AG04450 (cell line): ENCODE measurements at places on chromosomes 7 and 10.

GRCh38 chr7:152544481-152544927 is 108.7 kb upstream of the KMT2C start:
- no peak for DNase-seq

DNA sequence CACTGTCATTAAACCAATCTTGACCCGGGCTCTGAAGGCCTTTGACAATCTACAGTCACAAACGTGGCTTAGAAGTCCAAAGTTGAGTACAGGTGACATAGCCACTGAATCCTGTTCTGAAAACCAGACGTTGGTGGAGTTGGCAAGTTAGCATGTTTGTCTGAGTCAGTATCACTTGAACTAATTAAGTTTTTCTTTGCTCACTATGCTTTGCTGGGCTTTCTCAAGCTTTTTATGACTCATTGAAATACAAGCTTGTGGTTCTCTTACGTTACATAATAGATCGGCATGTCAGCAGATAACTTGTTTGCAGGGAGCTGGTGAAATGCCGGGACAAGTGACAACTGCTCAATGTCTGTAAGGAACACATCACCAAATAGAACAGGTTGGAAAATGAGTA is 53.8 kb downstream of the ARL5B start:
- peak; percentile 60 for DNase-seq

GRCh38 chr10:52128056-52128683 is 185.9 kb upstream of the DKK1 start:
- DNase-seq, result no peak

GRCh38 chr10:131571346-131571745 is 259.8 kb upstream of the TCERG1L start:
- DNase-seq, result no peak

- no peak for DNase-seq
Measured at GRCh38 chr10:12769323-12770044, 232.0 kb downstream of the CCDC3 start.

- no peak for DNase-seq
Measured at GRCh38 chr7:25087855-25088254, 37.2 kb downstream of the CYCS start.

DNA sequence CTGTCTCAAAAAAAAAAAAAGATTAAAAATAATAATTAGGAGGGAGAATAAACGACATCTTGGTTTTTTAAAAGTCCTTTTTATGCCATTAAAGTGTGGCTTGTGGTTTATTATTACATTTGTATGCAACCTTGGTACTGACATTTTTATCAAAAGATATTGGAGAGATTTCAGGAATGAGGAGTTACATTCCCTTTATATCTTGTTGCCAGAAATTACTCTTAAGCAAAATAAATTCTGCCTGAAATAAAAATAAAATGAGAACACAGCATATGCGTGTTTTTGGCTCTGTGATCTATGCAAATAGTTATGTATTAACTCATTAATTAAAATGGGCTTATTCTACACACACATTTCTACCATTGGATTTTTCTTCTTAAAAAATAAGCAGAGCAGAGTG is 202.4 kb downstream of the BICC1 start:
- no peak for DNase-seq

- DNase-seq, result peak; percentile 52
Measured at GRCh38 chr7:70752794-70753241, 379.1 kb upstream of the GALNT17 start.

GRCh38 chr7:18191341-18191740 is 163.7 kb upstream of the PRPS1L1 start:
- DNase-seq, result no peak

GRCh38 chr10:132069849-132070182 is 4.1 kb downstream of the JAKMIP3 start:
- no peak for DNase-seq

GRCh38 chr7:47416492-47417480 is 165.1 kb downstream of the TNS3 start:
- no peak for DNase-seq

DNA sequence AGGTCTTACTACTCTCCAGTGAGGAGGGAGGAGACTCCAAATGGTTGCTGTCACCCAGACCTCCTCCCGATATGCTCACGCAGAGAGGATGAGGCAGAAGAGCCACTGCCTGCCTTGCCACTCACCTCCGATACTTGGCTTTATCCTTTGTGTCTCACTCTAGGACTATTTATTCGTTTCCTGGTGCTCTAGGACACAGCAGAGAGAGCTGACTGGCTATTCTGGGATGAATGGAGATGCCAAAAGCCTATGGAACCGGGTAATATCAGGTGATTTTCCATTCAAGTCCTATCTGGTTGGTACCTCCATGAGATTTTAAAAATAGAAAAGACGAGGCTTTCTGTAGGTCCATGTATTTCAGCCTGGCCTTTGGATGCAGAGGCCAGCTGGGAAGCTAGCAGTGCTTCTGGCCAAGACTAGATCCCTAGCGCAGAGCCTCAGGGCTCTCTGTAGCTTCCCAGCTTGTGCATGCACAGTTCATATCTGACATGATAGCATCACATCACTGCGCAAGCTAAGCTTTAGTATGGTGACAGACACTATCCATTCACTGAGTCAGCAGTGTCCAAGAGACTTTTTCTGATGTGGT is 239.0 kb upstream of the ANKRD30A start:
- DNase-seq, result no peak

GRCh38 chr7:101386558-101387231 is 24.0 kb downstream of the COL26A1 start:
- DNase-seq, result no peak

- no peak for DNase-seq
Measured at GRCh38 chr10:82463614-82464013, 588.6 kb downstream of the NRG3 start.

GRCh38 chr7:79425665-79426064 is 27.8 kb downstream of the MAGI2 start:
- DNase-seq, result no peak

DNA sequence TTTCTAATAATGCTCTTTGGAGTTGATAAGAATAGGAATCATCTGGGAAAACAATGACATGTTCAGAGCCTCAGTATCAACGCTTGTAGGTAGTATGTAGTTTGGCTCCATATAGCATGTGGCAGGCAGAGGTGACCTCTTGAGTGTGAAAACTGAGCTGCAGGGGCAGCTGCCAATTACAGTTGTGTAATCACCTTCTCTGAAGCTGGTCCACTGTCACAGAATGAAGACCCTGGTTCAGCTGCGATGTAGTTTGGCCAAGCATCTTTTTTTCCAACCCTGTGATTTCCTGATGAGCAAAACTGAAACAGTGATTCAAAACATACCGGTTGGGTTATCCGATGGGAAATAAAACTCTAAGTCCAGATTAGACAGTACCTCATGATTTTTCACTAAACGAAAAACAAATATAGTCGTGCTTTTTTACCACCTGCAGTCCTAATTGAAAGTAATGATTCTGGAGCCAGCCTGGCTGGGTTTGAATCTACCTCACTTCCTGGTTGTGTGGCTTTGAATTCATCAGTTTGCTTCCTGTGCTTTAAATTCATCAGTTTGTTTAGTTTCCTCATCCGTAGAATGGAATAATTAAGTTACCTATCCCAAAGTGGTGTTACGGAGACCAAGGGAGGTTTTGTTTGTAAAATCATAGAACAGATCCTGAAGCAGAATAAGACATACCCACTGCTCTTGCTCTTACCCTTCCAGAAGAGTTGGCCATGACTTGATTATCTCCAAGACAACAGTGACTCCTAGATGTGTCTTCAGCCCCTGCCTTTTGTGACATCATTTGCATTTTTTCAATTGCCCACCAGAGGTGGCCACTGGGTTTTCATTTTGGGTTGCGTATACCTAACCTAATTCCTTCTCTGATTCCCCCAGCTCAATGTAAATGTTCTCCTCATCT is 87.4 kb downstream of the CELF2 start:
- no peak for DNase-seq

DNA sequence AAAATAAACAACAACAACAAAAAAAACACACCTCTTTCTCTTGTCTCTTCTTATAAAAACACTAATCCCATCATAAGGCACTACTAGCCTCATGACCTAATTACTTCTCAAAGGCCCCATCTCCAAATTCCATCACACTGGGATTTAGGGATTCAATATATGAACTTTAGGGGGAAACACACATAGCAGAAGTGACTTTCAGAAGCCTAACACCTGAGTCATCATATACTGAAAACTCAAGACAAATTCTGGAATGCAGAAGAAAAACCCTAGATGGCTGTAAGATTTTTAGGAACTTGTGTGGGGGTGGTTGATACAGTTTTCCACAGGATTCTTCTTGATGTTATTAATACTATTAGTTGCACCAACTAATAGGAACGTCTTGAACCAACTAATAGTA is 33.7 kb upstream of the CSTF2T start:
- DNase-seq, result peak; percentile 11

- DNase-seq, result no peak
Measured at GRCh38 chr7:52940481-52940880, 95.0 kb upstream of the POM121L12 start.

DNA sequence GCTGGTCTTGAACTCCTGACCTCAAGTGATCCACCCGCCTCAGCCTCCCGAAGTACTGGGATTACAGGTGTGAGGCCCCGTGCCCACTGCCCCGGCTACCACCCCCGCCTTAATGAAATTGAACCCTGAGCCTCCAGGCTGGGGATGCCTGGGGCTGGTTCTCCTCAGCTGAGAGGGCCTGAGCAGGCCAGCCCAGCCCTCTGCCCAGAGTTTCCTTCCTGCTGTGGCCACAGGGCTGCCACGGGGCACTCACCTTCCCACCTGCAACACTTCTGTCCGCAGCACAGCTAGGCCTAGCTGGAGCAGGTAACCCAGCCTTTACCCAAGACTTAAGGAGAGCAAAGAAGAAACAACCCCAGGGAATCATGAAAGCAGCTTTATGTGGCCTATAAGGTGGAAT is 78.1 kb upstream of the ANLN start:
- no peak for DNase-seq

GRCh38 chr10:96122824-96123223 is 7.3 kb upstream of the ZNF518A start:
- DNase-seq, result no peak

DNA sequence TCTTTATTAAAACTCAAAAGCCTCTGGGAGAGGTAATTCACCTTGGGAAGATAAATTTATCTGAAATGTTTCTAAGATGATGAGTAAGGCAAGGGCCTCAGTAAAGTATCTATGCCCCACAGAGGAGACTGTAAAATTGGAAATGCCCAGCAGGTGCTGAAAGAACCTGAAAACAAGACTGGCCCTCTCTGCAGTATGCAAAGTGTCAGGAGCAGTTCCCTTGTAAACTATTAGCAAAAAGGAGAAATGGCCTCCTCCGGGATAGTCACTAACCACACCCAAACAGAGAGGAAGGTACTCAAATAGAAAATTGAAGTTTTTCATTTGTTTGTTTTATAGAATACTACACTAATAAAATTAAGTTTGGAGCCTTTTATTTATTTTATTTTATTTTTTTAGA is 81.2 kb downstream of the FZD1 start:
- no peak for DNase-seq

GRCh38 chr10:112959207-112959838 is 9.3 kb downstream of the TCF7L2 start:
- no peak for DNase-seq

- DNase-seq, result no peak
Measured at GRCh38 chr10:71804077-71804476, 30.8 kb upstream of the VSIR start.

DNA sequence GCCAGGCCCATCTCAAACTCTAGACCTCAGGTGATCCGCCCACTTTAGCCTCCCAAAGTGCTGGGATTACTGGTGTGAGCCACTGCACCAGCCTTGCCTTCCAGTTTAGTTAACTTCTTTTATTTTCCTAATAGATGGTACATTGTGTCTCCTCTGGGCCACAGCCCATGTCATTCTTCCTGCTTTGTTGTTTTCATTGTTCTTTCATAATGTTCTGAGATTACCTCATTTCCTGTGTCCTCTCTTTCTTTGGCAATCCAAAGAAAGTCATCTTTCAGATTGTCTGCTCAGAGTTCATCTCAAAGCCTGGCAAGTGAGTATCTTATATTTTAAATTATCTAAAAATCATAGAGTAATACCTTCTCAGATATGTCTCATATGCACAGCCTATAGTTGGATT is at the start of gene OLAH:
OLAH (plus strand) TSS at position 270 of the 400 bp plus-strand sequence. CDS start 3,346 bp downstream, outside the sequence.
- DNase-seq, result no peak

DNA sequence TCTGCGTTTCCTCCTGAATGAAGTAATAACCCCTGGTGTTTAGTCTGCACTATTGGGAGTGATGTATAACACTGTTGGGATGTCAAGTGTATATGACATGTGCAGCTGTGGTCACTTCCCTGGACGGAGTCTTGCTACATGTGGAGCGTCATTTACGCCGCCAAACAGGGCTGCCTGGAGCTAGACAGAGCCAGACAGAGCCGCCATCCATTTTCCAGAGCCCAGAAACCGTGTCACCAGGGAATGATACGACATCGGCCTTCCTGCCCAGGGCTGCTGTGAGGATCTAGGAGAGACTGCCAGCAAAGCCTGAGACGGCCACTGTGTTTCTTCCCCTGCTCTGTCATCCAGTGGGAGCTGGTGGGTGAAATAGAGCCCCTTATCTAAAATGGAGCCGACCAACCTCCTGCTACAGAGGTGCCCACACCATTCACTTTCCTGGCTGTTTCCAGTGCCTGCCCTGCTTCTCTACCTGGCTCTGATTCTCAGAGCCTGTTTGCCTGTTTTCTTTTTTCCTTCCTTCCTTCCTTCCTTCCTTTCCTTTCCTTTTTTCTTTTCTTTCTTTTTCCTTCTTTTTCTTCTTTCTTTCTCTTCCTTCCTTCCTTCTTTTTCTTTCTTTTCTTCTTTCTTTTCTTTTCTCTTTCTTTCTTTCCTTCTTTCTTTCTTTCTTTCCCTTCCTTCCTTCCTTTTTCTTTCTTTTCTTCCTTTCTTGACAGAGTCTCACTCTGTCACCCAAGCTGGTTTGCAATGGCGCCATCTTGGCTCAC is 13.3 kb upstream of the FGFR2 start:
- DNase-seq, result no peak

GRCh38 chr10:4046030-4046429 is 261.0 kb upstream of the KLF6 start:
- no peak for DNase-seq

GRCh38 chr7:44394636-44395035 is 69.2 kb upstream of the CAMK2B start:
- no peak for DNase-seq

GRCh38 chr7:72538856-72539255 is 126.7 kb upstream of the CALN1 start:
- DNase-seq, result no peak

DNA sequence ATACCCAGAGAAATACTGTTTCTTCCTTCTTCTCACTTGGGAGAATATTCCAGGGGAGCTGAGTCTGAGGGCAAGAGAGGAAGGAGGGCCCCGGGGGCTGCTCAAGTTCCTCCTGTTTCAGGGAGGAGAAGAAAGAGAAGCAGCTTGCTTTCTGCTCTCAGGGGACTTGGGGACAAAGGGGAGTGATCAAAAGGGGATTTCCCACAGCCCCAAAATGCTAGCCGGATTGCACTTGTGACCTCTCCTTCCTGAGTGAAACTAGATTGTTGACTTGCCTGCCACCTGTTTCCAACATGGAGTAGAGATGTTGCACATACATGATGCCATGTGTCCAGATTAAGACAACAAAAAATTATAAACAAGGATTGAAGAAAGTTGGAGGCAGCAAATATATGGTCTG is 28.7 kb upstream of the PDCD4 start:
- DNase-seq, result no peak

- DNase-seq, result no peak
Measured at GRCh38 chr7:109387530-109387929, 817.9 kb downstream of the DNAJB9 start.

GRCh38 chr7:38452681-38453108 is 178.5 kb downstream of the AMPH start:
- DNase-seq, result no peak
